ENCODE measurements at places on chromosomes 11 and 22.

GRCh38 chr11:2089536-2090165, 49.5 kb downstream of the IGF2 start:
- peak; percentile 88 for DNase-seq

GRCh38 chr11:44556735-44557409, 8.6 kb upstream of the CD82 start:
- no peak for DNase-seq

GRCh38 chr22:47192651-47193437, 430.4 kb downstream of the TBC1D22A start:
- DNase-seq: peak; percentile 88

- DNase-seq: no peak
Observed at GRCh38 chr11:1563697-1564534, 8.2 kb downstream of the DUSP8 start.

DNA sequence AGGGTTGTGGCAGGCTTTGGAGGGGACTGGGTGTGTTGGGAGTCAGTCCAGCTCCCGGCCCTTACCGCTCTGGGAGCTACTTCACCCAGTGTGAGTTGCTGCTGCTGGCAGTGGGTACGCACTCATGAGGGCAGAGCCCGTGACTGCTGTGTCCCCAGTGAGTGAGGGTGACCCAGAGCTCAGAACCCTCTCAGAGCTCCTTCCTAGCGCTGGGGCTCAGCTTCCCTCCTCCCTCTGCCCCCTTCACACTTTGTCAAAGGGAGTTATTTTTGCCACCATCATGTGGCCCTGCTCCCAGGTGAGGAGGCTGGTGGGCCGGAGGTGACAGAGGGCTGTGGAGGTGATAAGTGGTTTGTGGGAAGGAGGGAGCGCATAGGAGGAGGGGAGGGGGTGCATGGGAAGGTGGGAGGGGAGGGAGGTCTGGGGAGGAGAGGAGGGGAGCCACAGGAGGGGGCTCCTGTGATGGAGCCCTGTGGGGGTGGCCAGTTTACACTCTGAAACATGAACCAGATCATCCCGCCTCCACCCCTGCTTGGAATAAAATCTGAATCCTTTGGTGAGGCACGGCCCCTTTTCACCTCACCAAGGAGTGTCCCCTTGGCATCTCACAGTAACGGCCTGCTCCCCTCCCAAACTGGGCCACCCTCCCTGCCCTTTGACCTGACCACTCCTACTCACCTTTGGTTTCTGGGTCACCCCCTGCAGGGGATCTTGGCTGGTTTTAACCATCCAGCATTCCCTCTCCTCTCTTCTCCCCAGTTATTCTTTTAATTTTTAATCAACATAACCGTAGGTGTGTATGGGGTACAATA, 9.9 kb downstream of the NDUFV1 start:
- no peak for DNase-seq

DNA sequence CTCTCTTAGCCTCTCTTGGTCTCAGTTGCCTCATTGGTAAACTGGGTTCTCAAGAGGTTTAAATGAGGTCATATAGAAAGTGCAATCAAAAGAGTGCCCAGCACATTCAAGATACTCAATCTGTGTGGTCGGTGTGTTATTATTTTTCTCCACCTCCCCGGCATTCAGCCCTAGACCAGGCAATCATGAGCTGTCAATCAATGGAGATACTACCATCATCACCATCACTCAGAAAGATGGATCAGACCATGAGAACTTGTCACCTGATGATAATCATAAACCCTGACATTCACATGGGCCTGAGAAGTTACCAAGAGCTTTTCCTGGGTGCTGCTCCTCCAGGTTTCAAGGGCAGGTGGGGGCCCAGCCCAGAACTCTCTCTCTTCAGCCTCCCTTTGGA, 166.1 kb downstream of the MN1 start:
- no peak for DNase-seq

- DNase-seq: no peak
Observed at GRCh38 chr11:80412604-80413003, 971.8 kb upstream of the TENM4 start.

DNA sequence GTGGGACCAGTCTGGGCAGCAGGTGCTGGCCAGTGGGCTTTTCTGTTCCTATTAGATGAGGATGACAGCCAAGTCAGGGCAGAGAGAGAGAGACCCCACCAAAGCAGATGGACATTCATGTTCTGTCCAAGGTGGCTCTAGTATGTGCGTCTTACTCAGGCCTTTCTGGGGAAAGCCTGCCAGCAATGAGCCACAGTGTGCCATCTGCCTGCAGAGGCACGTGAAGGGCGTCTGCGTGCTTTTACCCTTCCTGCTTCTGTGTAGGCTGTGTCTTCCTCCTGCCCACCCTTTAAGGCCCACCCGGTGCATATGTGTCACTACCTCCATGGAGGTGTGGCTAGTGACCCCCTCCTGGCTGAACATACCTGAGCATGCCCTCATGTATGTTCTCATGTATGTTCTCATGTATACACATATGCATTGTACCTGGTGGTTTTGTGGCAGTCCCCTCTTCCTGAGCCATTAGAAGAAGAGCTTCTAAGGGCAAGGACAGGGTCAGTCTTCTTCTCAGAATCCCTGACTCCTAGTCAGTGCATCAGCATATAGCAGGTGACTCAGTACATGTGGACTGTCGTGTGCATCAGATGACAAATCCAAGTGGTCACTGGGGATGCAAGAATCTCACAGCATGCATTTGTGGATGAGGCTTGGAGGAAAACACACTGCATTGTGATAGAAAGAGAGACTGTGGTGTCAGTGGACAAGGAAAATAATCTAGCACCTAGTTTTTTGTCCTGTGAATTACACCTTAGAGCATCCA, 90.4 kb upstream of the YWHAH start:
- no peak for DNase-seq

DNA sequence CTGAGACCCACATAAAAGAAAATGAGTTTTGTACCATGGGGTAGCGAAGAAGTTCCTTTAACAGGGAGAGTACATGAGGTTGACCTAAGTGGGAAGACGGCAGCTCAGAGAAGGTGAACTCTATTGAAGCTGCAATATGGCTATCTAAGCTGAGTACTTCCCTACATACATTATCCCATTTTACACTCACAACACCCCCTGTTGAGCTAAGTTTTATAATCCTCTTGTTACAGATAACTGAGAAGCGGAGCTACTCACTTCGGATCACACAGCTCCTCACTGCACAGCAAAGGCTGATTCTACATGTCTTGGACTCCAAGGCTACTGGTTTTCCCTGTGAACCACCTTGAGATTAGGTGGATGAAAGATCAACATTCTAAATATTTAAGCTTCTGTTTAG, 8.2 kb upstream of the PIWIL4 start:
- no peak for DNase-seq

DNA sequence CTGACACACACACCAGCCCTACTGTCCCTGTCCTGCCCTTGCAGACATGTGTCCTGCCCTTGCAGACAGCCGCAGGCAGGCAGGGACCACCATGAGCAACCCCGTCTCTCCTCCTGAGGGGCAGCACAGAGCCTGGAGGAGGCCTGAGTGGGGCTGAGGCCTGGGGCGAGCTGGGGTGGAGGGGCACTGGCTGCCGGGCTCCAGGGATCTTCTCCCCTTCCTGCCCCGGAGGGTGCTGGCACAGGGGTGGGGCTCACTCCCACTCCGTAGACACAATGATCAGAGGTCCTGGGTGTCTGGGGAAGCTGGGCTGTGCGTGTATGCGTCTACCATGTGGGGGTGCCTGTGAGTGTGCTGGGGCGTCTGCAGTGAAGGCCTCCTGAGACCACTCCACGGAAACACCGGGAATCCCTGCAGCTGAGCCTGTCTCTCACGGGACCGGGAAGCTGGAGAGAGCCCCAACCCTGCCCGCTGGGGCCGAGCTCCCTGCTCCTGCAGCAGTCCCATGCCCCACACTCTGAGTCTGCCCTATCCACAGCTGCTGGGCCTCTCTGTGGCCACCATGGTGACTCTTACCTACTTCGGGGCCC, 588 bp downstream of the TSPAN32 start:
- peak; percentile 84 for DNase-seq

DNA sequence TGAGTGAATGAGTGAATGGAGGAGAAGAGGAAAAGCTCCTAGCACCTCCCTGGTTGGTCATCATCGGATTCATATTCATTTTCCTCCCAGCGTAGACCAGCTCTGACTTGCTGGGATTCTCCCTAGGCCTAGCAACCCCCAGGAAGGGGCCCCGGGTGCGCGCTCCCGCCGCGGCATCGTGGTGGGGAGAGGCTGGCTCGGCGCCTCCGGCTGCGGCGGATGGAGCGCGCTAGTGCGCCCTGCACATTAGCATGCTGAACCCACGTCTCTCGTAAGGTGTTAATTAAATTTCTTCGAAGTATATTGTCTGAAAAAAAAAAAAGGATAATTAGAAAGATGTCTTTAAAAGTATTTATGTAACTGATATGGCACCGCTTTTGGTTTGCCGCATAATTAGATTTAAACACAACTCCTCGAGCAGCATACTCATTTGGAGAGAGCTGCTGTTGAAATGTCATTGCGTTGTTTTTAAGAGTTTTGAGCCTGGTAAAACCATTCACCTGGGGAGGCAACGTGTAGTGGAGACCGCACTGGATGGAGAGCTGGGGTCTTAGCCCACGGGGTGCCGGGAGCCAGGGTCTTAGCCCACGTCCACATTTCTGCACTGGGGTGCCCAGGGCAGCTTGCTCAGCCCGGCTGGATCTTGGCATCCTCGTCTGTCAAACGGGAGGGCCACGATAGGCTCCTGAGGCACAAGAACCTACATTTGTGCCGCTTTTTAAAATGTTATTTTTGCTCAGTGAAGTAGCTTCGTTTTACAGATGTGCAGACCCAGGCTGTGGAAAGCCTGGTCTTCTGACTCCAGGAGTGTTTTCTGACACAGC, 21.8 kb downstream of the MPPED1 start:
- peak; percentile 60 for DNase-seq

DNA sequence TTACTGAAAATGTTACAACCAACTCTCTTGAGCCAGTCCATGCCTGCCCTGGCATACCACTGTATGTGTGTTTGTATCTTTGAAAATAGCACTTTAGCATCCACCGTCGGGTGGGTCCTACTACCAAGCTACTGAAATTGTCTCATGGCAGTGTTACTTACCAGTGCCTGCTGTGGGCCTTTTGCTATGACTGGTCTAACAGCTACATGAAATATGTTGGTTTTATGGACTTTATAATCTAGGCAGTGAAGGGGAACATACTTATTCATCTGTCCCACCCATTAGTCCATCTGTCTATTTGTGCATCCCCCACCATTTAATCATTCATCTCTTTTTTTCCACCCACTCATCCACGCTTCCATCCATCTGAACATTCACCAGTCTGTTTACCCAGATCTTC, 106.0 kb downstream of the NAV2 start:
- no peak for DNase-seq

Measured in mesenteric fat pad (tissue), 1 donor.